ENCODE measurements at places on chromosomes 12 and 14.

- DNase-seq: no peak
Measured at GRCh38 chr12:109467978-109468676, 9.0 kb downstream of the KCTD10 start.

DNA sequence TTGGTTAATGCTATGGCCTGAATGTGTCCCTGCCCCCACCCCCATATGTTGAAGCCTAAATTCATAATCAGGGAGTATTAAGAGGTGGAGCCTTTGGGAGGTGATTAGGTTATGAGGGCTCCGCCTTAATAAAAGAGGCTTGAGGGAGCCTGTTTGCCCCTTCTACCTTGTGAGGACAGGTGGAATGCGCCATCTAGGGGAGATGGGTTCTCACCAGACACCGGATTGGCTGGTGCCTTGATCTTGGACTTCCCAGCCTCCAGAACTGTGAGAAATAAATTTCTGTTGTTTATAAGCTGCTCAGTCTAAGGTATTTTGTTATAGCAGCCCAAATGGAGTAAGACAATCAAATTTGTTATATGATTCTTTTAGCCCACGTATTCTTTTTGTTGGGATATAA, 148.3 kb downstream of the PTCSC3 start:
- DNase-seq: no peak

- no peak for DNase-seq
Measured at GRCh38 chr14:101120641-101121507, 217.4 kb upstream of the RTL1 start.

DNA sequence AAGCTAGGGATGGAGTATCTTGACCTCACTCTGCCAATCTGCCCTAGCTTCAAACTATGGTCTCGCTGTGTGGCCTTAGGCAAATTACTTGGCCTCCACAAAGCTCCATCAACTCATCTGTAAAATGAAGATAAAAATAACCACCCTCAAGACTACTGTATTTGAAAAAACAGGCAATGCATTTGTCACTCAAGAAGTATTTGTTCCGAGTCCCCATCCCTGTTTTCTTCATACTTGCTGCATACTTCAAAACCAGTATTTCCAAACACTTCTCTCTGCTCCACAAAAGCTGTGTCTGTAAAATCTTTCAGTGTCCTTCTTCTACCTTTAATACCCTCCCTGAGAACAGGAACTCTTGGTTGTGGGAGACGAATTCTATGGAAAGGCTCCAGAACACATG, 47.9 kb downstream of the GTF2A1 start:
- DNase-seq: no peak

- DNase-seq: no peak
Measured at GRCh38 chr12:131443019-131444000, 267.6 kb upstream of the SFSWAP start.

GRCh38 chr14:64409126-64409920, 21.2 kb downstream of the MTHFD1 start:
- no peak for DNase-seq

DNA sequence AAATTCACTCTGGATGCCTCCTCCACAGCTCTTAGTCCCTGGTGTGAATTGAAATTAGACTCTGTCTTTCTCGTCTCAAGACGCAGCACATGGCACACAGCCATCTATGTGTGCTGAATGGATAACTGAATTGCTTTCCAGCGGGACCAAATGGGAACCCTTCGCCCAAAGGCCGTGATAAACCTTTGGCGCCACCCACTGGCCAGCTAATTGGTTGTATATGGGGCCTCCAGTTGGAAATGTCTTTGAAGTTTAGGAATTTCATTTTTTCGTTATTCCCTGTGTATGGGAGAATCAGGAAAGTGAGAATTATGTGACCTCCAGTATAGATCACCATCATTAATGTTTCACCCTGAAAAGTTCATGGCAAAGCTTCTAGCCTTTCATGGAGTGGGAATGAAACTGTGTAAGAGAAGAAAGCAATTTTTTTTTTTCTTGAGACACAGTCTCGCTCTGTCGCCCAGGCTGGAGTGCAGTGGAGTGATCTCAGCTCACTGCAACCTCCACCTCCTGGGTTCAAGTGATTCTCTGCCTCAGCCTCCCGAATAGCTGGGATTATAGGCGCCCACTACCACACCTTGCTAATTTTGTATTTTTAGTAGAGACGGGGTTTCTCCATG, 9.8 kb upstream of the HSP90AA1 start:
- peak; percentile 76 for DNase-seq

DNA sequence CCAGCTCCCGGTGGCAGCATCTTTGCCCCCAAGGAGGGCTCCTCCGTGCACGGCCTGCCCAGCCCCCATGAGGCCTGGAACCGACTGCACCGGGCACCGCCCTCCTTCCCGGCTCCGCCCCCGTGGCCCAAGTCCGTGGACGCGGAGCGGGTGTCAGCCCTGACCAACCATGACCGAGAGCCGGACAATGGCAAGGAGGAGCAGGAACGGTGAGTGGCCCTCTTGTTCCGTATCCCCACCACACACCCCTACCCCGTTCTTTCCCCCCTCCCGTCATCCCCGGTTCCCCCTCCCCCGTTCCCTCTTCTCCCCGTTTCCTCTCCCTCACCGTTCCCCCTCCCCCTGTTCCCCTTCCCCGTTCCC, 28.3 kb downstream of the LRCOL1 start:
- DNase-seq: peak; percentile 84

GRCh38 chr14:80434574-80435321, 223.4 kb upstream of the DIO2 start:
- no peak for DNase-seq

DNA sequence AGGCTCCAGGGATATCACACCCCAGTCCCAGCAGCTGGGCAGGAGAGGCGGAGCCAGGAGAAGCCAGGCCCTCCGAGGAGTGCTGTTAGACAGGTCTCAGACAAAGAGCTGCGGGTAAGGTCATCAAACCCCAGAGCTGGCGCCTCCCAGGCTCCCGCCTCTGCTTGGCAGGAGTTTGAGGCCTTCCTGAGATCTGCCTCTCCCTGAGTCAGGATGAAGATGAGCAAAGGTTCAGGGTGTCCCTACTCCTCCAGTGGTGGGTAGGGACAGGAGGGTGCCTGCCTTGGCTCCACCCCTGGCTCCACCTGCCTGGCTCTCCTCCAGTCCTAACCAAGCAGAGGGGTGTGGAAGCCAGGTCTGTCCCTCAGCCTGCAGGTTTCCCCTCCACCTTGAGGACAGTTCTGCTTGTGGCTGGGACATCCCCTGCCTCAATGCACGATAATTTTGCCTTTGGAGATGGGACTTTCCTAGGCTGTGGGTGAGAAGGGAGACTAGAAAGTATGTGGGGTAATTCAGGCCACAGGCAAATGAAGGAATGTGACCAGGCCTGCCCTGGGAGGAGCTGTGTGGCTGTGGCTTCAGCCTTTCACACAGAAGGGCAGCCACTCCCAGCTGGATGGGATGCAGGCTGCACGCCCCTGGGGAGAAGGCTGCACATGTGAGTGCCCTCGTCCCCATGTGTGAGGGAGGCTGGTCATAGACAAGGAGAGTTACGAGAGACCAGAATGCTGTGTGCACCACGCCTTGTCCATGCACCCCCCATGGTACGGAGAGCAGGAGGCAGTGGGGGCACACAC, 2.2 kb downstream of the PLEKHG6 start:
- DNase-seq: peak; percentile 78

DNA sequence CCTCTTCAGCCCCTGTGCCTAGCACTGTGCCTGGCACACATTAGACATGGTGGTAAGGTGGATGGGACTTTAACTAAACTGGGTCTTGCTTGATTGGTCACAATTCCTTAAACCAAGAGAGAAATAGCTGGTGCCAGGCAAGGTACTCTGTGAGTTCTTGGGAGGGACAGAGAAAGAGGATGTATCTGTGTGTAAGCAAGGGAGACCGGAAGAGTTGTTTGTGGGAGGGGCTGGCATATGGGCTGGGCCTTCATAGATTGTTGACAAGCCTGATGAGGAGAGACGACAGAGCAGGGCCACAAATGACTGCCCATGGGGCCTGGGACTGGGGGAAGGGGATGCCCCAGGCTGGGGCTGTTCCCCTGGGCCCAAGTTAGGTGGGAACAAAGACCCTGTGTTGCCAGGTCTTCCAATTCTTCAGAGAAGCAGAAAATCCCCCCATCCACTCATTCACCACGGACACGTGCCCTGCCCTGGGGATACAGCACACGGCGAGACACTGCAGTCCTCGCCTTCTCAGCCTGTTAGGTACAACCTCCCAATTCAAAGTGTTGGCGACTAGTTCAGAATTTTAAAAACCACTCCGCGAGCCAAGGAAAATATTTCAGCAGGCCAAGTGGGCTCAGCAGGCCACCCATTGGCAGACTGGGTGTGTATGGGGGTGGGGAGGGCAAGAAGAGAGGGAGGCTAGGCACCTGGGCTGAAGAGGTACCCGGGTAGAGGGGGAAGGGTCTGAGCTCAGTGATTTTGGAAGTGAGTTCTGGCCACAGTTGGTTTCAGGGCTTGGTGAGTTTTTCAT, 11.4 kb upstream of the CYP46A1 start:
- no peak for DNase-seq

DNA sequence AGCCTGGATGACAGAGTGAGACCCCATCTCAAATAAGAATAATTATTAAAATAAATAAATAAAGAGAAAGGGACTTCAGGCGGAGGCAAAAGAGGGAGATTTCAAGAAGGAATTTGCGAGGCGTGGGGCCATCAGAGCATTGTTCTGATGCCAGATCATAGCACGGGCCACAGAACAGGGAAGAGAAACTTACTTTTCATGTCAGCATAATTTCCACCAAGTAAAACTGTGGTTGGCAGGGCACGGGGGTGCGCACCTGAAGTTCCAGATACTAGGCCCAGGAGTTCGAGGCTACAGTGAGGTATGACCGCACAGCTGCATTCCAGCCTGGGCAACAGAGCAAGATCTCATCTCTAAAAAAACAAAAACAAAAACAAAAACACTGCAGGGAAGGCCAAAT, 11.0 kb upstream of the PLBD1 start:
- DNase-seq: no peak

- no peak for DNase-seq
Measured at GRCh38 chr12:9868311-9868801, 798 bp downstream of the CLEC2B start.

- no peak for DNase-seq
Measured at GRCh38 chr14:49880267-49881064, 12.4 kb upstream of the ARF6 start.

Measured in iPS-NIHi11 (cell line).